ENCODE measurements at places on chromosomes 1 and 21.

- DNase-seq = peak; percentile 95
Observed at GRCh38 chr1:112707221-112708001, 484 bp upstream of the RHOC start.

DNA sequence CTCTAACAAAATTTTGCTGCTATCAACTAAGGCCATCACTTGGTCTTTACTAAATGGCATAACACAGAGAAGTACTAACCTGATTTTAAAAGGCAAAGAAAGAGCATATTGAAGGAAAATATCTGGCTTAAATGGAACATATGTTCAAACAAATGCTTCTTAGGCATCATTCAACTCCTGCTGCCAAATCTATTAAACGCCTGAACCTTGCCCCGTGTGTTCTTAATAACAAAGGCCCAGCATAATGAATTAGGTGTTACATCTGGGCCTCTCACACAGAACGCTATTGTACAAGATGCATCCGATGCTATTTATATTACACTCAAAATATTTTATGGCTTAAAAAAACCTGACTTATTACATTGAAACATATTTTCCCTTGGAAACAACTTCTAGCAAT lies 48.4 kb downstream of the B3GALNT2 start:
- no peak for DNase-seq

DNA sequence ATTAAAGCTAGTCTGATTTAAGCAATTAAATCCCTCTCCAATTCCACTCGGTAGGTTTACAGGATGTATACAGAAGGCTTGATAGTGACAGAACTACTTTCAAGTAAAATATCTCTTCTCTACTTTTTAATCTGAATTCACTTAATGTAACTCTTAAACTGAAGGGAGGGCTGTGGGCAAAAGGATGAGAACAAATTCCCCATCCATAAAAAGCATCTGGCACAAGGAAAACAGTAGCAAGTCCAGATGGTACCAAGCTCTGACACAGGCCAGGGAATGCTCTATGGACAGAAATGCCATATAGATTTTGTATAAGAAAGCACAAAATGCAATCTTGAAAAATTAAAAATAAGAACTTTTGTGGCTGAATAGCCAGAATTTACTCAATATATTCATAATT lies 53.1 kb upstream of the USH2A start:
- no peak for DNase-seq

DNA sequence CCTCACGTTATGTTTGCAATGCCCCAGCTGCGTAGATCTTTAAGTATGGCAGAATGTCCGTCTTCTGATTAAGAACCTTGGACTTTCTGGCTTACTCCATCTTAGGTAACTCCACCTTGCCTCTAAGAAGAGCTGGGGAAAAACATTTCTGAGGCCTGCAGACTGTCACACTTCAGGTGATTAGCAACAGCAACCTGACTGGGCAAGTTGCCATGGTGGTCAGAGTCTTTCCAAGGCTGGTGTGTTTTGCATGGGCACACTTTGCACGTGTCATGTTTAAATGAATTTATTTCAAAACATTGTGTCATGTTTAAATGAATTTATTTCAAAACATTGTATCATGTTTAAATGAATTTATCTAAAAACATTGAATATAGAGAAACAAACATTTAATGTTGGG lies 811 bp downstream of the KPRP start:
- DNase-seq = no peak

DNA sequence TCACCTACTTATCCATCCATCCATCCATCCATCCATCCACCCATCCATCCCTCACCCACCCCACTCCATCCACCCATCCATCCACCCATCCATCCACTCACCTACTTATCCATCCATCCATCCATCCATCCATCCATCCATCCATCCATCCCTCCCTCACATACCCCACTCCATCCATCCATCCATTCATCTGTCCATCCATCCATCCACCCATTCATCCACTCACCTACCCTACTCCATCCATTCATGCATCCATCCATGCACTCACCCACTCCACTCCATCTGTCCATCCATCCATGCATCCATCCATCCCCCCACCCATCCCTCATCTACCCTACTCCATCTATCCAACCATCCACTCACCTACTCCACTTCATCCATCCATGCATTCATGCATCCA lies 34.5 kb downstream of the DHRS3 start:
- no peak for DNase-seq

DNA sequence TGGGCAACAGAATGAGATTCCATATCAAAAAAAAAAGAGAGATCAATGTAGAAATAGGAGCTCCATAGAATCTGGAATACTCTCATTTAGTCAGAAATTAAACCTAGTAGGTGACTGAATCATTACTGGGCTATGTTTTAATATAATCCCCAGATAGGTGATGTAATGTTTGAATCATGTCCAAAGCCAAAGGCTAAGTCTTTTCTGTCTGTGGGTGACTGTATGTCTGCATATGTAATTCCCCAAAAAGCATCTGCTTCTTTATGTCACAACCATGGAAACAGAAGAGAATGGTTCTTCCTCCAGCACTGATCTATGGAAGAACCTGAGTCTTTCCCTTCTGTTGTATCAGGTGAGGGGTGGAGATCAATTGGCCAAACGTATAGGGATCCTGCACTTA lies 5.8 kb downstream of the LAMC2 start:
- no peak for DNase-seq

DNA sequence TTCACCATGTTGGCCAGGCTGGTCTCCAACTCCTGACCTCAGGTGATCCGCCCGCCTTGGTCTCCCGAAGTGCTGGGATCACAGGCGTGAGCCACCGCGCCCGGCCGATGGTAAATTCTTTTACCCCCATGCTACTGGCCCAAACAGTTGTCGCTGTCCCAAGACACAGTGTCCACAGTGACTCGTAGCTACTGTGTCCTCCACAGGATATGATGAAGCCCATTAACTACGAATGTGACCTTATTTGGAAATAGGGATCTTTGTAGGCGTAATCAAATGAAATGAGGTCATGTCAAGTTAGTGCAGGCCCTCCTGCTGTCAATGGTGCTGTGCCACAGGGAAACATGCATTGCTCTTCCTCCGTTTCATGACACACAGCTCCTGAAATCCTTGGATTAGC lies 8.5 kb downstream of the FNDC10 start:
- DNase-seq = no peak

DNA sequence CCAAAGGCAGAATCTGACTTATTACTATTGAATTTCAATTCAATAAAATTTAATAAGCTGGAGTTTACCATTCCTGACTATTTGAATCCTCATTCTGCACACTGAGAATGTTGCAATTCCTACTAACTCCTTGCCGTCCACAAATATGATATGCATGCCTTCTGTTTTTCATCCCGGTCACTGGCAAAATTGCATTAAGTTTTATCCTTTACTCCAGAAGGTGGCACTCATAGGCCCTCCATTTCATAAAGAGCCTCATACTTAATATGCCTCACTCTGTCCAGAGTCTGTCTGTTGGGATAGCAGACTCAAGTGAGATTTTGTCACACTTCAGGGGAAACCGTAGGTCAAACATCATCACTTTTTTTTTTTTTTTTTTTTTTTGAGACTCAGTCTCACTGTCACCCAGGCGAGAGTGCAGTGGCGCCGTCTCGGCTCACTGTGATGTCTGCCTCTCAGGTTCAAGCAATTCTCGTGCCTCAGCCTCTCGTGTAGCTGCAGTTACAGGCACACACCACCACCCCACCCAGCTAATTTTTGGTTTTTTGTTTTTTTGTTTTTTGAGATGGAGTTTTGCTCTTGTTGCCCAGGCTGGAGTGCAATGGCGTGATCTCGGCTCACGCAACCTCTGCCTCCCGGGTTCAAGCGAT lies 27.3 kb downstream of the F11R start:
- DNase-seq = no peak

- DNase-seq = no peak
Observed at GRCh38 chr21:45282283-45283034, 5.2 kb downstream of the POFUT2 start.

DNA sequence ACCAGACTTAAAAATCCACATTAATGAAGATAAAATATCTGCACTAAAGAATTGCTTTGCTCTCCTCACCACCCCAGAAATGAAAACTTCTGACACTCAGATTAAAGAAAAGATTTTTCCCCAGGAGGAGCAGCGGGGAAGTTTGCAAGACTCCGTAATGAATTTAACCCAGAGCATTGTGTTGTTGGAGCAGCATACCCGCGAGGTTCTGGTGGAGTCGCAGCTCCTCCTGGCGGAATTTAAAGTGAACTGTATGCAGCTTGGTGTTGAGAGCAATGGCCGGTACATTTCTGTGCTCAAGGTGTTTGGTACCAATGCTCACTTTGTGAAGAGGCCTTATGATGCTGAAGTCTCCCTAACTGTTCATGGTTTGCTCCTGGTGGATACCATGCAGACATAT lies 46.4 kb downstream of the VPS13D start:
- no peak for DNase-seq

DNA sequence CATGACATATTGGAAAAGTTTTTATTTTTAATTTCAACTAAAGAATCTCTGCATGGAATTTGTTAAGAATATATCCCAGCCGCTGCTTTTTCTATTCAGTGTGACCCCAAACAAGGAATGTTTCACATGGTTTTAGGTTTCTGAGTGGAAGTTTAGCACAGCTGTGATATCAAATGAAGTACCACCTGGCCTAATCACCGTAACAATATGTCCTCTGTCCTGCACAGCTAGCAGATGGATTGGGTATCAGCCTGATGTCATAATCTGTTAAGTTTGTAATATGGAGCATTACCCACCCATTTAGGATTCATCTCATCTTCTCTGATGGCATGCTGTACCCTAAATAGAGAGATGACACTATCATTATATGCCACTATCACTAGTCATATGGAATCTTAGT lies 963.7 kb upstream of the ADGRL2 start:
- DNase-seq = no peak

- no peak for DNase-seq
Observed at GRCh38 chr1:4220362-4220761, 320.3 kb upstream of the C1orf174 start.

GRCh38 chr1:217004776-217005436 lies 281.7 kb upstream of the ESRRG start:
- DNase-seq = no peak

GRCh38 chr1:106956721-106957120 lies 99.8 kb upstream of the PRMT6 start:
- DNase-seq = no peak

- peak; percentile 72 for DNase-seq
Observed at GRCh38 chr1:26274801-26275425, 5.0 kb upstream of the SH3BGRL3 start.

DNA sequence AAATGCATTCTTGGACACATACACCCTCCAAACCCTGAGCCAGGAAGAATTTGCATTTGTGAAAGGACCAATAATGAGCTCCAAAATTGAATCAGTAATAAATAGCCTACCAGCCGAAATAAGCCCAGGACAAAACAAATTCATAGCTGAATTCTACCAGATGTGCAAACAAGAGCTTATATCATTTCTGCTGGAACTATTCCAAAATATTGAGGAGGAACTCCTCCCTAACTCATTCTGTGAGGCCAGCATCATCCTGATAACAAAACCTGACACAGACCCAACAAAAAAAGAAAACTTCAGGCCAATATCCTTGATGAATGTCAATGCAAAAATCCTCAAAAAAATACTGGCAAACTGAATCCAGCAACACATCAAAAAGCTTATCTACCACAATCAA lies 6.7 kb downstream of the SPRR2E start:
- DNase-seq = no peak

GRCh38 chr1:63281753-63282152 lies 40.6 kb upstream of the FOXD3 start:
- DNase-seq = no peak

DNA sequence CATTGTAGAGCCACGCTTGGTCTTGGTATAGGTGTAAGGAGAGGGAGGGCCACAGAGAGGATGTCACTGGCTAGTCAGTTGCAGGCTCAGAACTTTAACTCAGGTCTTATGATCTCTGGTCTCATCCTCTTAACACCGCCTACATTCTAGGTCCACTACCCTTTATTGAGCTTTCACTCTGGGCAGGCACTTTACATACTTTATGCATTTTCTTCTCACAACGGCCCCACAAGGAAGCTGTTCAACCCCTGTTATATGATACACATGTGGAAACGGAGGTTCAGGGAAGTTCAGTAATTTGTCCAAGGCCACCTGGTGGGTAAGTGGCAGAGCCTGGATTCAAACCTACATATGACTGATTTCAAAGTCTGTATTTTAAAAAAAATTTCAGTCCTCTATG lies 25.3 kb upstream of the RCAN3 start:
- no peak for DNase-seq

DNA sequence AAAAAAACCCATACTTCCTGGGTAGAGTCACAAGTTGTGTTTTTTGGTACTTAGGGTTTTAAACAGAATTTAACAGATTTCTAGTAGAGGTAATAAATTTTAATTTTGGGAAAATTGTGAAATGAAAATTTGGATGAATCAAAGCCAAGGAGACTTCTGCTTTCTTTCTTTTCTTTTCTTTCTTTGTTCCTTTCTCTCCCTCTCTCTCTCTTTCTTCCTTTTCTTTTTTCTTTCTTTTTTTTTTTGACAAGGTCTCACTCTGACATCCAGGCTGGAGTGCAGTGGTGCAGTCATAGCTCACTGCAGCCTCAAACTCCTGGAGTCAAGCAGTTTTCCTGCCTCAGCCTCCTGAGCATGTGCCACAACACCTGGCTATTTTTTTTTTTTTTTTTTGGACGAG lies 46.9 kb upstream of the NEXN start:
- no peak for DNase-seq

Measured in aorta (tissue), 5 donors.